Heart right ventricle (tissue), 16 donors: ENCODE measurements at places on chromosomes 7 and 10.

DNA sequence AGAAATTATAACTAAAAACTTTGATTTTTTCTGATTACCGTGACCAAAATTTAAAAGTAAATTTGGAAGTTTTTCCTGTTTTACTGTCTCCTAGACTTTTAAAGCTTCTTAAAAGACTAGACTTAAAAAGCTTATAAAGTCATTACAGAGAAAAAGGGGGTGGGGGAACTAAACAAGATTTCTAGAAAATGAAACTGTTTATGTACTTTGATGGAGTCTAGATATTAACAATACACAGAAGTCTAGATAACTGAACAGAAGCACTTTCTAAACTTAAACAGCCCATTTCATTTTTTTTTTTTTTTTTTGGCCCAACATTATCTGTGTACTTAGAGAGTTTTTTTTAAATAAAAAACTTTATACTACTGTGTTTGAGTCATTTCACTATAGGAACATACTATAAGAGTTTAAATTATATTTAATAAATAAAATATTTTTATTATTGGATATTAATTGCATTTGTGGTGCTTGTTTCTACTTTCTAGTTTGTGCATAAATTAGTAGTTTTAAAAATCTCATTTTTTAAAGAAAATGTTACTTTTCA lies 98.5 kb downstream of the PHTF2 start:
- DNase-seq = no peak

DNA sequence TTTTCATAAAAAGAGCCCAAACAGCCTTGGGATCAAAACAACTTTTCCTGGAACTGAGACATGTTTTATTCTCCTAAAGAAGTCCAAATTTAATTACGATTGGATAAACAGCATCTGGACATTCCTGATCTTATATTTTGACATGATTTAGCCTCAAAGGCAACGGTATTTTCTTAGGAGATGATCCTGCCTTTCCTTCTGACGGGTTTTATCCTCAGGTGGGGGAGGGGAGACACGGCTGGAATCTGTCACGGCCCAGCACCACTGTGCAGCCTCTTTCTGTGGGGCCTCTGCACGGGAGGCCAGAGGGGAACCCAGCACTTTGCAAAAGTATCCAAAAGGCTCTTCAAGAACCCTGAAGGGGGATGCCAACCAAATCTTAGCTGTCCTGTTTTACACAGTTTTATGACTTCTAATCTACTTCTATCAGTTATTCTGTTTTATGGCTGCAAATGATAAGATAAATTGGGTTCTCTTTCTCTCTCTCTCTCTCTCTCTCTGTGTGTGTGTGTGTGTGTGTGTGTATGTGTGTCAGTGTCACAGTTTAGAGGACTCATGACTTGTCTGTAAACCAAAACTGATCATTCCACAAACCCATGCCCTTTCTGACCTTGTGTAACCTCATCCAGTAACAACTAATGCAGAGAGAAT lies 321.1 kb upstream of the NPVF start:
- no peak for DNase-seq

- DNase-seq = no peak
Measured at GRCh38 chr10:61733358-61733940, 70.7 kb downstream of the CABCOCO1 start.

DNA sequence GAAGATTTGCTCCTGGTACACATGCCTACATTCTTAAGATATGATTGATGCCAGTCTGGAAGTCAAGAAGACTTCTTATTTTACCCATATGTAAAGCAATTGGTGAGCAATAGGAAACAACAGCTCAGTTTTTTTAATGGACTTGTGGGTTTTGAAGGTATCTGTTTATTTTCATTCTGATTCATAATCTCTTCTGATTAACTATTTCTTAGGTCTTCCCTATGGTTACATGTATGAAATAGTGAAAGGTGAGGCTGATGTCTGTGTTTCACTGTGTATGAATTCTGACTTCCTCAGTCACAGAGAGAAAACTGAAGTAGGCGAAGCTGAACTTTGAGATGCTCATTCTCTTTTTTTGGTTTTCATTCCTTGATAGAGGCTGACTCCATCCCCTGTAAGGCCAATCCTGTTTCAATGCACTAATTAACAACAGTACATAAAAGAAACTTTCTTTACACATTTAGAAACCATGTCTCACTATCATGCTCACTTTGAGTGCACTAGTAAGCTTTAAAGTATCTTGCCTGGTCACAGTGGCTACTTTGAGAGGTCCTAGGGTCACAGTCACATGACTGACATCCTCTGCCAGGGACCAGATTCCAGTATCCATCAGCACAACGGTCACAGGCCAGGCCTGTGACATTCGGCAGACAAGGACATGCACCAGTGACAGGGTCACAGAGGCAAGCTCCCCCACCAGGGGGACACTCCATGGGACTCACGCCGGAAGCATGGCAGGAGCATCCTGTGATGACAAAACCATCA lies 59.5 kb upstream of the LAMB1 start:
- no peak for DNase-seq

DNA sequence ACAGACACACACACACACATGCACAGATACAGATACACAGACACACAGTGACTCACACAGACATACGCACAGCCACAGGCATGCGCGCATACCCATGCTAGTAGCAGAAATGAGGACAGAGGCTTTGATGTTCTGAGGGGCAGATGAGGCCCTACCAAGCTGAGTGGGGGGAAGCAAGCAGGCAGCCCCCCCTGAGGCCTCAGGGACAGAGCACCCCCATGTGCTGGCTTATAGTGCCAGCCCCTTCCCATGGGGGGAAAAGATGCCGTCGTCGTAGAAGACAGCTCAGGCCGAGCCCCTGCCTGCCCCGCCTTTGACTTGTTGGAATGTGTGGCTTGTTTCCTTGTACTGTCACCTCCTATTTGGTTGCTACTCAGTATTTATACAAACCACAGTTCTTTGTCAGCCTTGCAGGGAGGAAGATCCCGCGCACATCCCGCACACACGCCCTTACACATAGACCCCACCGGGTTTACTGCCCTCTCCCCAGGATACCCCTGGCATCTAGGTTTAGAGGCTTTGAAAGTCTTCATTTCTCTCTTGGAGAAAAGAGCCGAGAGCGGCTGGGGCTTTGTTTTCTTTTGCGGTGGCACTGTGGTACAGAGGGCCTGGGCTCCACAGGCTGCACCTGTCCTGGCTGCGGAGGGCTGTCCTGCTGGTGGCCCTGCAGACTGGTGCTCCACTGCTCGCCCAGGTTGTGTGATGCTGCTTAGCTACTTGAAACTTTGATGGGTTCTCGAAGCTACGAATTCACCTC lies 112.5 kb downstream of the DOCK1 start:
- DNase-seq = no peak

DNA sequence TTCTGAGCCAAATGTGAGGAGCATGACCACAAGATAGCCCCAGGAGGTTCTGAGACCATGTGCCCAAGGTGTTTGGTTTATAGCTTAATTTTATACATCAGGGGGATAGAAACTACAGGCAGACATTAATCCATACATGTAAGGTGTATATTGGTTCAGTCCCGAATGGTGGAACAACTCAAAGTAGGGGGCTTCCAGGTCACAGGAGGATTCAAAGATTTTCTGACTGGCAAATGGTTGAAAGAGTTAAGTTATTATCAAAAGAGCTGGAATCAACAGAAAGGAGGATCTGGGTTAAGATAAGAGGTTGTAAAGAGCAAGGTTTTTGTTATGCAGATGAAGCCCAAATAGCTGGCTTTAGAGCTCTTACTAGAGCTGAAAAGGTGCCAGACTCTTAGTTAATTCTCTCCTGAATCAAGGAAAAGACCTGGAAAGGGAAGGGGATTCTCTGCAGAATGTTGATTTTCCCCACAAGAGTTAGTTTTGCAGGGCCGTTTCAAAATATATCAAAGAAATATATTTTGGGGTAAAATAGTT lies 640.0 kb downstream of the IPMK start:
- no peak for DNase-seq

DNA sequence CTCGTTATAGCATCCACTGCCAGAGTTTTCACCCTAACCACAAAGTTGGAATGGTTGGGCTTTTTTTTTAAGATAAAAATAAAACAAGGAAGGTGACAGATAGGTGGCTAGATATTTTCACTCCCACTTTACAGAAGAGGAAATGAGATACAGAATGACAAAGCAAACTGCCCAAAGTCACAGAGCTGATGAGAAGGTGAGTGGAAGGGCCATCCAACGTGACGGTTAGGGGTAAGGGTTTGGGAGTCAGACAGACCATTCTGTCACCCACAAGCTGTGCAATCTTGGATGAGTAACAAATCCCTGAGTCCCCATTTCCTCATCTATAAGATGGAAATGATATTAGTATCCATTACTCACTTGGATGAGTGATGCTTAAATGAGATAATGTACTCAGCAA lies 106.9 kb upstream of the PDLIM1 start:
- DNase-seq = no peak

DNA sequence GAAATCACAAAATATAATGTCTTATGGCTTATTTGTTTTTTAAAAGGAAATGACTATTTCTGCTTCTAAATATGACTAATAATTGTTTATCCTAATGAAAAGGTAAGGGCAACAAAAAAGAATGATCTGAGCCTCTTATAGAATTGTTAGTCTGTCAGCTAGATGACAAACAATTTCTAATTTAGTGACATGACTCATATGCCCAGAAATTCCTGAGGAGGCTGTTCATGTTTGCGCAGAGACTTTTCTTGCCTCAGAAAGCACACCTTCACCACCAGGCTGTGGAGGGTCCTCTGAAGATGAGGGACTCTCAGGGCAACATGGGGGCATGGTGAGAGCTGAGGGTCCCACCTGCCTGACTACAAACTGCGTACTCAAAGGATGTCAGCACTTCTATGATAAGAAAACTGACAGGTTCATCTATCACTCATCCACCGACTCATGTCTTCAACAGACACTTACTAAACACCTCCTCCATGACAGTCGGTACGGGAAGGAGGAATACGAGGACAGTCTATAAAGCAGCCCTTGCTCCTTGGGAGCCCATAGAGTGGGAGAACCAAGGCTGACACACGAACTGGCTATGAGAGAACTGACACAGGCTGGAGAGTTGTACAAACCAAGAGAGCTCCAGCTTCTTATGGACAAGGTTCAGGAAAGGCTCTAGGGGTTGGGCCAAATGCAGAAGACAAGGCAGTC lies 102.0 kb downstream of the PKD1L1 start:
- no peak for DNase-seq

- DNase-seq = no peak
Measured at GRCh38 chr10:63618552-63618951, 97.4 kb downstream of the REEP3 start.

DNA sequence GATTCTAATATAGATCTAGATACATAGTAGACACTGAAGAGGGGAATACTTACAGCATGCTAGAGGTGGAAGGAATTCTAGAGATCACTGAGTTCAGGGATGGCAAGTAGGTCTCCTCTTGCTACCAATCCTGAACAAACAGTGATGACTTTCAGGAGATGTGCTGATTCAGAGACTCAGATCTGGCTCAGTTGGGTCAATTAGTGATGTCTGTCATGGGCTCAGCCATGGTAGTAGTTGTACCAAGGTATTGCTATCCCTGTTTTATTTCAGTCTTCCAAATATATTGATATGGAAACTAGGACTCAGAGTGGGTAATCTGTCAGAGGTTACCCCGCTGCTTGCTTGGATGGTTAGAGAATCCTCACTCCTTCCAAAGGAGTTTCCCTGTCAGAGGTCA lies 38.5 kb downstream of the UNC5B start:
- DNase-seq = no peak

DNA sequence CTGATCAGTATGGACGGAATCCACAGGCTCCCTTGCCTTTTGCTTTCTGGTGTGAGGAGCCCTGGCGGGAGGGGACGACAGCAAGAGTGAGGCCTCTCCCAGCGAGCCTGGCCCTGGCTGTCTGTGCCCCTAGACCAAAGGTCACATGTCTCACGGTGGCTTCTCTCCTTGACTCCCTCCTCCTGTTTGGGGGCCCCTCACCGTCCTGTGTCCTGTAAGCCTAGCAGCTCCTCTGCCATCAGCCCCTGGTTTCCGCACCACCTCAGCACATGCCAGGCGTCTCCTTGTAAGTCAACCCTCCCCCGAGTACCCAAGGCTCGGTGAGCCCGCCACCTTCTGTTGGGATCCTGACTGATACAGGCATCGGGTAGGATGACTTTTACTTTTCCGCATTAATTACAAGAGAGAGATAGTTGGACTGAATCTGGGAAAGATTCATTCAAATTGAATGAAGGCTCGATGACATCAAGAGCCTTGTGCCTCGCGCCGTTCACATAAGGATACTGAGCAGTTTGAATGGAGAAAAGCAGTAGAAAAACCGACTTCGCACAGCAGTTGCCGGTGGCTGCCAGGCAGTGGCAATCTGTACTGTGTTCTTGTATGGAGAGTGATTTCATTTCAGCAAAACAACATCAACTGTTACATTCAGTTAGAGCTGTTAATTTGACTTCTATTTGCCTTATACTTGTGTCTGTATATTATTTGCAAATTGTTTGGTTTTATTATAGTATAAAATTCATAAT lies 119.8 kb downstream of the XRCC2 start:
- DNase-seq = no peak

GRCh38 chr7:101743241-101743994 lies 74.0 kb upstream of the CUX1 start:
- DNase-seq = peak; percentile 54

DNA sequence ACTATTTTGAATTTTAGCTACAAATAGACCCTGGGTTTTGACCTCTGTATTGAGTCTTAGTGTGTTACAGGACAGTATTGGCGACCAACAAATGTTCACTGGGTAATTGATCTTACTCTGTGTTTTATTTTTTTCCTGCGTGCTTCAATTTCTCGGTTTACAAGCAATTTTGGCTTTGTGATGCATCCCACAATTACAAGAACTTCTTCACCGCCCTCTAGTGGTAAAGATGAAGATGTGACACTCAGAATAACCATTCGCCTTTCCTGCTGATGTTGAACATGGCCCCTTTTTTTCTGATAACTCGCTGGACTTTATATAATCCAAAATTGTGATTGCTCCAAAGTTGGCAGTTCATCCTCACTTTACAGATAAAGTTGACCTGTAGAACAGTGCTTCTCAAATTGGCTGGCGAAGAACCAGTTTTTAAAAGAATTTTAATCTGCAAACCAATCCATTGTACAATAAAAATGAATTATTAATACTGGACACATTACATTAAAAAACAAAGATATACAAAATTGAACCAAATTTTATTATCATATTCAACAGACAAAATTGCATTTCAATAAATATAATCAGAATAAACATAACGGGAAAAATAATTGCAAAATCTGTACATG lies 20.2 kb upstream of the SMC3 start:
- no peak for DNase-seq

- DNase-seq = no peak
Measured at GRCh38 chr10:30176776-30177533, 117.6 kb upstream of the JCAD start.

GRCh38 chr10:100528921-100529474 lies 673 bp downstream of the NDUFB8 start:
- no peak for DNase-seq

GRCh38 chr7:100859856-100860255 lies 7.3 kb upstream of the TRIP6 start:
- DNase-seq = no peak
